Keratinocyte (primary cell): ENCODE measurements at places on chromosomes 3 and 15. TPM values are rescaled to one million over a fixed set of nuclear protein-coding genes. Genes with fewer than 3 reads are reported as not detected.
A peak's percentile ranks its signal among the peaks of the same experiment; 100 is the strongest.

- DNase-seq, result no peak
Observed at GRCh38 chr3:97991293-97991682, 19.1 kb upstream of the RIOX2 start.

DNA sequence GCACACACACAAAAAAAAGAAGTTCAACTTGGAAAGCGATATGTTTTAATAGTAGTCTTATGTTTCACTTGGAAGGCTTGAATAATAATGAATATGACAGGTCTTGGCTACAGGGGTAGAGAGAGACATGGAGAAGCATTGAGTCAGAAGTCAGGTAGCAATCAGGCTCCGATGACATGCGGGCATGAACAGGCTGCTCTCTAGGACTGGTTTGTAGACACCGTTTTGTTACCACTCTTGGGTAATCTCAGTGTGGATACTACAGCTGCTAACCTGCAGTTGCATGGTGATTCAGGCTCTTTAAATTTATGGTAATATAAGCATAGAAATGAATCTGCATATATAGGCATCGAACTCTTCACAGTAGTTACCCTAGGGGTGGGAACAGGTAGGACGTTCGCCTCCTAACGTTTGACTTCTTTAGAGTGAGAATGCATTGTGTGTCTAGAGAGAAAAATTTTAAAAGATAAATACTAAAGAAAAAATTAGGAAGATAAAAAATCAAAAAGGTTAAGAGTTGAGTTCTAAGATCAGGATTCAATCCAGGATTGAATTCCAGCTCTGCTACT is 241.6 kb upstream of the KBTBD8 start:
- DNase-seq, result no peak

- DNase-seq, result no peak
Observed at GRCh38 chr3:146156095-146156494, 4.9 kb downstream of the PLOD2 start.

RTP4 gene
- polyA plus RNA-seq, result 0.38 to 0.56 TPM (median 0.46 TPM) in 3 replicates

DNA sequence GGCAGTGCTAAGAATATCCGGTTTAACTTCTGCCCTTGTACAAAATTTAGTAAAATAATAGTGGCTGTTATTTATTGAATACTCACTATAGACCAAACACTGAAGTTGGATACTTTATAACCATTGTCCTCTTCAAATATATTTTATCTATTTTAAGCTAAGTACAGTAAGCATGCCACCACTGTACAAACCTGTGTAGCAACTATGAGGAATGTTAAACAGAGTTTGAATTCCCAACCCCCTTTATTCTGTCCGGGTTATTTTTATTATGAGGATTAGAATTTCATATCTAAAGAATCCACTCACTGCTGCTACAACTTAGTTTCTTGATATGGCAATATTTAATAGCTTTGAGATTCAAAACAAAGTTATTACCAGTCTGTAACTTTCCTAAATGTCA is 203.5 kb upstream of the RBMS3 start:
- DNase-seq, result no peak

SHC4 gene
- polyA plus RNA-seq, result 0.61 to 0.94 TPM (median 0.87 TPM) in 3 replicates

DNA sequence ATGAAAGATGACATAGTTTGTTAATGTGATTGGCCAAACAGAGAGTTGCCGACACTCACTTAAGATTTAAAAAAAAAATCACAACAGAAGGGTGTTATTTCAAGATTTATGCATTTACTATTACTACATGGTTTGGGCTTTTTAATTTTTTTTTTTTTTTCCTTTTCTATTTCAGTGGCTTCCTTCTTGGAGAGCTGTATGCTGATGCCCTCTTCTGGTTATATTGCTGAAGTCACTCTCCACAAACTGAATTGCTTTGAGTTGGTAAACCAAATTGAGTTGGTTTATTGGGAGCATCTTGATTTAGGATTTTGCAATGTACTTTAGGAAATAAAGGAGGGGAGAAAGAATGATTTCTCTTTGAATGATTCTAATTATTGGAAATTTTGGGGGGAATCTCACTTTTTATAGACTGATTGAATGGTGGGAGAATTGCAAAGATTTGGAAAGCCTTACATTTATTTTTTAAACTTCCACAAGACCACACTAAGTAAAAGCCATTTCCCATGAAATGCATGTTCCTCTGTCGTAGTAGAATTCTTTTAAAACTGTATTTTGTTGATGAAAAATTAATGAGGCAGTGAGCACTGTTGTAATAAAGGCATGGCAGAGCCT is 186.6 kb upstream of the FEZF2 start:
- peak; percentile 25 for DNase-seq

DNA sequence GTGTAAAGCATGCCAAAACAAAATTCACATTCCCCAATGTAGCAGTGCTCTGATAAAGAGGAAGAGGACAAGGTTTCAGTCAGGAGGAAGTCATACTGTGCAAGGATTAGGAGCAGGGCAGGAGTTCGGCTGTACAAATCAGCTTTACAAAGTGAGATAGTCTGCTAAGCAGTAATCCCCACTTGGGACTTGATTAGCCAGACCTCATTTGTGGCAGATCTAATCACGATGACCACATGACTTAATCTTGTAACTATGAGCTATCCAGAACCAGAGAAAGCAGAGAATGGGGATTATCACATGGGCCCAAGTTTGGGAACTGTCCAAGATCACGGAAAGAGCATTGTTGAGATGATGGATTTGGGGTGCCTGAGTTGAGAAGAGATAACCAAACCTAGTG is 7.8 kb downstream of the DCBLD2 start:
- no peak for DNase-seq

KIF7 gene
- polyA plus RNA-seq, result 0.54 to 0.82 TPM (median 0.75 TPM) in 3 replicates

DNA sequence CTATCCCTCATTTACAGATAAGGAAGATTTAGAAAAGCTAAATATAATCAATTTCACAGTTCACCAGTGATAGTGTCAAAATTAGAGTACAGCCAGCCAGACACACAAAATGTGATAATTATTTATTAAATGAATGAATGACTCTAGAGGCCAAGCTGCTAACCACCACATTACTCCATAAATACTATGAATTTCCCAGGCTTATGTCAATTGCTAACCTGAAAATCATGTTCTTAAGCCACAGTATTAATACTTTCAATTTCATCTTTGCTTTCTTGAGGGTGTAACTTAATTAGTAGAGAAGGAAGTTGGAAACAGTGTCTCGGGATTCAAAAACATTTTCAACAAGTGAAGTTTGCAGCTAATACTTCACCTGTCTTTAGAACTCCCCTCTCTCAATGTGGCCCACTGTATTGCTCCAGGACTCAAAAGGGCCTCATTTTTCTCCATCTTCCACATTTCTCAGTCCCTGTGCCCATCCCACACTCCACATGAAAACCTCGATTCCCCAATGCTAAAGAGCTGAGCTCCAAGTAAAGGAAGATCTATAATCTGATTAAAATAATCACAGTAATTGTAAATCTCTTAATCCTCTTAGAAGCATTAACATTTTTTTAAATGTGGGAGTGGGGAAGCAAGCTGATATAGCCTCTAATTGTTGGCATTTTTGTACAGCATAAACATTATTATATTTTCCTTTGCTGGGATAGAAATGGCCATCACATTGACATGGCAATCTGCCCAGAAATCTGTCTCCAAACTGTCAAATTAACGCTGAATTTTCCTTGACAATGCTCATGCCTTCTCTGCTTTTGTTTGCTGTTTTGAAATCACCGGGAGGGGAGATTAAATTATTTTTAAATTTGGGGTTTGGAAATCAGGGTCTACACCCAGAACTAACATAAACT is 765.1 kb downstream of the ROBO1 start:
- DNase-seq, result no peak

GRCh38 chr3:182792901-182793662 is at the start of gene ATP11B:
TSS of gene ATP11B (plus strand) at chr3:182793504. CDS start at chr3:182793760, 256 bp downstream.
- DNase-seq, result no peak

BBX gene
- polyA plus RNA-seq, result 30.9 to 43.4 TPM (median 33.3 TPM) in 3 replicates

- no peak for DNase-seq
Observed at GRCh38 chr3:34678575-34678974, 880.1 kb downstream of the PDCD6IP start.

- DNase-seq, result no peak
Observed at GRCh38 chr3:101248736-101249135, 71.6 kb downstream of the IMPG2 start.

- no peak for DNase-seq
Observed at GRCh38 chr15:40276927-40277326, 5.9 kb downstream of the ANKRD63 start.

GRCh38 chr15:29140475-29141307 is 128.9 kb downstream of the NSMCE3 start:
- DNase-seq, result no peak

NKIRAS1 gene
- 6.4 to 10.7 TPM (median 7.8 TPM) in 3 replicates for polyA plus RNA-seq

TM6SF1 gene
- polyA plus RNA-seq, result 0.05 TPM in 1 of 3 replicates, not detected in the others

SCAANT1 gene
- not detected in 3 replicates for polyA plus RNA-seq

- DNase-seq, result peak; percentile 28
Observed at GRCh38 chr3:177929310-177929709, 606.9 kb upstream of the KCNMB2 start.

ACP3 gene
- 0.51 to 1.3 TPM (median 1.0 TPM) in 3 replicates for polyA plus RNA-seq

C3orf85 gene
- polyA plus RNA-seq, result not detected in 3 replicates

SERP1 gene
- polyA plus RNA-seq, result 56.2 to 84.2 TPM (median 61.8 TPM) in 3 replicates
